ENCODE measurements at places on chromosomes 6 and 20.
A peak's percentile ranks its signal among the peaks of the same experiment; 100 is the strongest.

DNA sequence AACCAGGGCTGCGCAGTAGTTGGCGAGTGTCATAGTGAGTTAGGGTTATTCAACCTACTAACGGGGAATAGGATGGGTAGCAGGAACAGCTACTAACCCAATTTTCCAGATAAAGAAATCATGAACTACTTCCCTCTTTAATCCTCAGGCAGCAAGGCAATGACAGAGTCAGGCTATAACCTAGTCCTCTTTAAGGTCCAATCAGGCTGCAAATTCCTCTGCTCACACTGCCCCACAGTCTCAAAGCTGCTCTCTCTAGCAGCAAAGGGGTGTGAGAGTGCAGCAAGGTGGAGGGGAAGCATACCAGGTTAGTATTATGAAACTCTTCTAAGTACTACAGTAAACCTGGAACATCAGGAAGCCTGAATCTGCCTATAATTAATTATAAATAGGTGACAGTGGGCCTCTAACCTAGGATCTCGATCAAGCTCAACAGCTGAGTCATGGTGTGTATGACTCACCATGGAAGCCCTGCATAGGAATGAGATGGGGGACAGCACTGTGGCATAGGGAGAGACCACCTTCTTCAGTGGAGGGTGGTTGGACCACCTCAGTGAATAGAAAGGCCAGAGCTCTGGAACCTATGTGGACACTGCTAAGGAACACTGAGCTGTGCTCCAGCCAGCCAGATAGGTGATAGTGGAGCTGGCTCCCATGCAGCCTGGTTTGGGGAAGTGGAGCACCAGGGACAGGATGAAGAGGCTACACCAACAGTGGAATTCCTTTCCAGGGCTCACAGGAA, 7.9 kb downstream of the PEX6 start:
- DNase-seq: no peak

GRCh38 chr20:32577657-32578056, 7.5 kb downstream of the NOL4L start:
- DNase-seq: no peak

DNA sequence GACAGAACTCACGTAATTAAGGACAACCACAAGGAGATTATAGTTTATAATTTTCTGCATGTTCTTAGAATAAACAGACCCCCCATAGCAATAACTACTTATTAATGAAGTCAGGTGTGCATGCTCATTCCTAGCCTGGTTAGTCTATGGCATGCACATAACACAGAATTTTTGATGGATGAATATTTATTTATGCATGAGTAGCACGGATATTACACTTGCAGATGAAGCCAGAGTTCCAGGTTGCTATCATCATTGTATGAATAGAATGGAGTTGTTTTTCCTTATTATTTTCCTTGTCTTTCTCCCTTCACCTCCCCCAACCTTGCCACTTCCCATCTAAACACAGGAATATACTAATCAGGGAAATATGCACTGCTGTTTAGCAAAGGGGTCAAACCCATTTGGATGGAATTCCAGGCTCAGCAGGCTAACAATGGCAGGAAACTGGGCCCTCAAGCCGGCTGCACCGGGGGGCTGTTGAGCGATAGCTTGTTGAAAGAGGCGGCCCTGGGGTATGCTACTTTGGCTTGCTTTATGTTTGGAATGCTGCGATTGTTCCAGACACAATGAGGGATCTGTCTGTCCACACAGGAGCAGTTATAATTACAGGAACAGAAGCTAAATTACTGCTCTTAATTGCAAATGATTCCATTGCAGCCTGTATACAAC, 112.6 kb downstream of the TMEM170B start:
- DNase-seq: no peak

- peak; percentile 62 for DNase-seq
These were observed 963 bp downstream of the DDRGK1 start for GRCh38 chr20:3203315-3204123.

GRCh38 chr20:23144856-23145255, 58.7 kb upstream of the CD93 start:
- DNase-seq: no peak

DNA sequence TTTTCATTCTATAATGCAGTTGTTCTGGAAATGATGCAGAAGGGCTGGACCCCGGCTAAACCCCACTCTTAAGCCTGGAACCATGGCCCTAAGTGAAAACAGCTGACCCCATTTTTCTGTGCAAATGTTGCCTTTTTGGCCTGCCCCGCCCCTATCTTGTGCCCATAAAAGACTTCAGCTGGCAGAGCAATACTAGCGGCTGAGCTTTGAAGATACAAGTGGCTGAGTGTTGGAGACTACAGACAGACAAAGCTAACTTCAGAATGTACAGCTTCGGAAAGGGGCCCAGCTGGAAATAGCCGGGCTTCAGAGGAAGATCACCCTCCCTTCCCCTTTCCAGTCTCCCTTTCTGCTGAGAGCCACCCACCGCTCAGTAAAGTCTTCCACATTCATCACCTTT, 258.6 kb upstream of the SPTLC3 start:
- DNase-seq: no peak

- no peak for DNase-seq
These were observed 109.0 kb downstream of the PRKN start for GRCh38 chr6:162618448-162619002.

GRCh38 chr6:116027801-116028200, 32.9 kb downstream of the FRK start:
- DNase-seq: no peak

DNA sequence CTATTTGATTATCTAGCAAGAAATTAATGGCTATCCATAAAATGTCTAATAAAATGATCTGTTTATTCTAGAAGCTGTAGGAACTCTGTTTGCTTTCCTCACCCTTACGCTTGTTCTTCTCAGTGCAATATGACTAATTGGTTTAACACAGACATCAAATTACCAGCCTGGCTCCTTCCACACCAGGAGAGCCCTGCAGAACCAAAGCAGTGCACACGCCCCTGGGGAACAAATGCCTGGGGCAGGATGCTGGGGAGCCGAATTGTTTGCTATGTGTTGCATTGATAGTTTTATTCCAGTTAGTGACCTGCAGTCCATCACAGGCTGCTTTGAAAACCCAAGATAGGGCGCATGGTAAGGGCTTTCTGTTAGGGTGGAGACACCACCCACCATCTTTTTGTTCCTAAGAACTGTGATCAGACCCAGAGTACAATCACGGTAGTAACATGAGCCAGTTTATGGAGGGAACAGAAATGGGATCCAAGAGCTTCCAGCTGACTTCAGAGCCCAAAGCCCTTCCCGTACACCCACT, 126.4 kb upstream of the CD93 start:
- DNase-seq: no peak

DNA sequence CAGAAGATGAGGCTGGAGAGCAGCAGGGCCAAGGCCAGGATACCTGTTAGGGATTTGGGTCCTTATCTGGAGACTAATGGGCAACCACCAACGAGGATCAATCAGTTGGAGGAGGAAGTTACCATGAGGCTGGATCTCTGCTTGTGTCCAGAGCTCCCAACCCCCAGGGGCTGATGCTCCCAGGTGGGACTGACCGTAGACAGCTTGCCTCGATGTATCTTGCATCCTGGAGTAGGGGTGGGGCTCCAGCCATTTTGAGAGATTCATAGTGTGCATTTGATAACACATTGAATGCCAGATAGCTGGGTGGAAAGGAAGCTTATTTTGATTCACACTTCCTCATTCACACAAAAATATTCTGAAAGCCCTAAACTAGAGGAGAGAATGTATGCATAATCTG, 4.6 kb upstream of the RFPL4B start:
- no peak for DNase-seq

DNA sequence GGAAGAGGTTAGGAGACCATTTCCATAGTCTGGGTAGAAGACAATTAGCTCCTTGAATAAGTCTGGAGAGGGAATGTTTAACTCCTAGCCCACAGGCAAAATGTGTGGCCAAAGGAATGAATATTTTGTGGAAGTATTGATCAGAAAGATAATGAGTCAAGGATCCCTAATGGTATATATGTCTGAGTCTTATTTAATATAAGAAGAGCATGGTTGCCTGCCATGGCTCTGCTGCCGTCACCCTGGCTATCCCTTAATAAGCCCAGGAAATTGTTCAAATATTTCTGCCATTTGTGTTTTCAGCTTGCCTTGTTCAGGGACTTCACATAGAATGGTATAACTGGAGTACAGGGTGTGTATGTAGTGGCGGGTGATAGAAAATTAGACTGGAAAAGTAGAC, 18.1 kb upstream of the CALHM6 start:
- no peak for DNase-seq

GRCh38 chr6:104711371-104711770, 148.3 kb downstream of the HACE1 start:
- no peak for DNase-seq

DNA sequence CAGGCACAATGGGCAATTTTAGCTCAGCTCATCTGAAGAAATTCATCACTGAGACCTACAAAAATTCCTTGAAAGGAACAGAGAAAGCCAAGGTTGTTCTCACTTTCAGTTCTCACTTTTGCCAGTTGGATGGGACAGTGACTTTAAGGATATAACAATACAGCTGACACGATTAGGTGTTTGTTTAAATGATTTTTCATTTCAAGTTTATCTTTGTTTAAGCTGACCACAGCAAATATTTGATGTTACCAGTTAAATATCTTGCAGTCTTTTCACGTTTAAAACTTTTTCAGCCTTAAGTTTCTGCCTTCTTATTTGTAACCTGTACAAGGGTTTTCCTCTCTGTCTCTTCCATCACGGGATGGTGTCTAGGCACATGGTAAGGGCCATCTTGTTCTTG, 93.6 kb downstream of the PLCB1 start:
- DNase-seq: no peak

- DNase-seq: no peak
These were observed 85.7 kb downstream of the GJA1 start for GRCh38 chr6:121521164-121521555.

GRCh38 chr6:99602520-99603420, 3.9 kb upstream of the PRDM13 start:
- DNase-seq: no peak

DNA sequence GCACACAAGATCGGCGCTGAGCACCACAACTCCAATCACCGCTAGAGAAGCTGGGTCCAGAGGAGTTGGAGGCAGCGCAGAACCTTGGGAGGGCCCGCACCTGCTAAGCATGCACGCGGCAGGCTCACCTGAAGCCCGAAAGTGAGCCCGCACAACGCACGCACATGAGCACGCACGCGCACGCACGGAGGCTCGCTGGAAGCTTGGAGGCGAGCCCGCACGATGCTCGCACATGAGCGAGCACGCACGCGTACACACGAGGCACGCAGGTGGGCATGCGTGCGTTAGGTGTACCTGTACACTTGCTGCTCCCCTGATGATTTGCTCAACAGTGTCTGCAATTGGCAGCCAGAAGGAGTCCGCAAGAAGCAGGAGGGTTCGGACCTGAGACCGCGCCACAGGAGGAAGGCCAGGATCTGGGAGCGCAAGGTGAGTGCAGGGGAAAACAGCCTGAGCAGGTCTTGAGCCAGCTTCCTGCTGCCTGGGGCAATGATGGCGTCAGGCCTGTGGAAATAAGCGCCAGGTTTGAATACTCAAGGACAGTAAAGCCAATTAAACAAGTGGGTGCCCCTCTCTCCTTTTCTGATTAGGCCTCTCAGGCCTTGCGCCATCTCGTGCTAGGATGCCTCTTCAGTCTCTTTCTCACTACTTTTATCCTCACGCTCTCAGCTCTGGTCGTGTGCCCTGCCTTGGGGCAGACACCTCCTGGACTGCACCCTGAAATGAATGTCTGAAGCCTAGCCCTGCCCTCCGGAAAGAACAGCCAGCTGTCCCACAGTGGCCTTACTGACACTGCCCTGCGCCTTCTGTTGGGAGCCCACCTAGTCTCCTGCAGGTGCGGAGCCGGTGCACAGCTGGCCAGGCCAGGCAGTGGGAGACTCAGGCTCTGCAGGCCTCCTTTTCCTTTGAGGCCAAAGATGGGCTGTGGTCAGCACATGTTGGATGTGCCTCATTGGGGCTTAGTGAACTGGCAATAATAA, 340.4 kb downstream of the CDC5L start:
- no peak for DNase-seq

DNA sequence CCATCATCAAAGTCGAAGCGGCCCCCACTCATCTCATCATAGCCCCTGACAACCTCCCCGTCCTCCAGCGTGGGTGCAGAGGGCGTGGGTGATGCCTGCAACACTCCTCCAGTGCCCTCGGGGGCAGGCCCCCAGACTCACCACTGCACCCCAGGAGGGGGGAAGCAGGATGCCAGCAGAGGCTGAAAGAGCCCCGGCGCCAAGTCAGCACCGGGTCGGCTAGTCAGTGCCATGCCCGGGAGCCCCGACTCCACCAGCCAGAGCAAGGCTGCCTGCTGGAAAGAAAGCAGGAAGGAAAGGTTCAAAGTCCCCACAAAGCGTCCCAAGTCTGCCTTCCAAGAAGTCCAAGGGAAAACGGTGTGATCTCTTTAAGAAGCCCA, 324 bp downstream of the JPH2 start:
- no peak for DNase-seq

- no peak for DNase-seq
These were observed 802.0 kb downstream of the C6orf118 start for GRCh38 chr6:164507206-164507940.

- no peak for DNase-seq
These were observed 20.7 kb downstream of the RAB22A start for GRCh38 chr20:58330249-58330648.

- DNase-seq: no peak
These were observed 475 bp upstream of the TMEM181 start for GRCh38 chr6:158559338-158559894.

All from activated CD4-positive, alpha-beta T cell treated with anti-CD3 and anti-CD28 coated beads, Interleukin-2, Interleukin-6, amounts not matched to agents 100 ng/mL and 50 ng/mL, durations not matched to agents 16 hours and 8 hours (primary cell).